Stimulated activated CD8-positive, alpha-beta memory T cell treated with anti-CD3 and anti-CD28 coated beads, Interleukin-7, amount 100 ng/mL, for 1 hour (primary cell): ENCODE measurements at places on chromosomes 2 and 18.

GRCh38 chr2:241952816-241953215 lies 83.3 kb downstream of the RTP5 start:
- DNase-seq = no peak

- DNase-seq = no peak
Measured at GRCh38 chr2:157290525-157290924, 33.0 kb downstream of the GALNT5 start.

DNA sequence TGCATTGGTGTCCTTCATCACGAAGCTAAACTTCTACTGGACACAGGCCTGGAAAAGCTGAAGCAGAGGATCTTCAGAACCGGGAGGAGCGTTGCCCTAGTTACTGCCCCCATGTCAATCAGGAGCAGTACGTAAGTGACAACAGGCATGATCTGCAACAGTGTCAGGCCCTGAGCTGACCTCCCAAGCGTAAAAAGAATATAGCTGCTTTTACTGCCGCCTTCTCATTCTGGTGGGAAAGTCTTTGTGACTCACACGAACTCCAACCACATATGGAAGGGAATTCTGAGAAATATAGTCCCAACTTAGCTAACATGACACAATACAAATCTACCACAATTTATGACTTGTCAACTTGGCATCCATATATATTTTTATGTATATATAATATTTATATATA lies 1007.7 kb upstream of the CDH2 start:
- DNase-seq = no peak

DNA sequence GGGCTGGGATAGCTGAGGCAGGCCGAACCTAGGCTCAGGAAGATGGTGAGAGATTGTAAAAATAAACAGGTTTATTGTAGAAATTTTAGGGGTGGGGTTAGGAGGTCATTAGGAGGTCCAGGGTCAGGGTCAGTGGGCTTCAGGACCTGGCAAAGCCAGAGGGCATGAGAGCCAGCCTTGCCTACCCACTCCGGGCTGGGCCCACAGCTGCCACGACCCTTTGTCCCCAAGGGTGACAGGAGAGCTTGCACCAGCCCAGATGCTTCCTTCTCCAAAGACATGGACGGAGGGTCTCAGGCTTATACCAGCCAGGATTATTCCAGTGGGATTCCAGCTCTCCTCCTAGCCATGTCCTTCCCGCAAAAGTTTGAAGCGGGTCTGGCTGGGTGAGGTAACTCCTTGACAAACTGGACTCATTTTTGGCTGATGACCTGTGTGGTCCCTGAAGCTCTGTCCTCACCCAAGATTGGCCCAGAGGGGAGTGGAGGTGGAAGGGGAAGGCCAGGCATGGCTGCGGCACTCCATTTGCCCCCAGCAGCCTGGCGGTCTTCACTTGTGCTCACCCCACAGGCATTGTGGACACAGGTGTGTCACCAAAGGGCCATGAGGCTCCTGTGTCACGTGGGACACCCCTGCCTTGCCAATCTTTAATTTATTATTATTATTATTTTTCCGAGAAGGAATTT lies 23.8 kb upstream of the ATOH8 start:
- DNase-seq = no peak

- no peak for DNase-seq
Measured at GRCh38 chr18:55229682-55230081, 270.4 kb upstream of the CCDC68 start.
